ENCODE measurements at places on chromosomes 2 and 18.

- DNase-seq = no peak
These were observed 97.7 kb downstream of the GYPC start for GRCh38 chr2:126753501-126754212.

GRCh38 chr2:217314021-217314460 is 454.2 kb upstream of the TNP1 start:
- no peak for DNase-seq

DNA sequence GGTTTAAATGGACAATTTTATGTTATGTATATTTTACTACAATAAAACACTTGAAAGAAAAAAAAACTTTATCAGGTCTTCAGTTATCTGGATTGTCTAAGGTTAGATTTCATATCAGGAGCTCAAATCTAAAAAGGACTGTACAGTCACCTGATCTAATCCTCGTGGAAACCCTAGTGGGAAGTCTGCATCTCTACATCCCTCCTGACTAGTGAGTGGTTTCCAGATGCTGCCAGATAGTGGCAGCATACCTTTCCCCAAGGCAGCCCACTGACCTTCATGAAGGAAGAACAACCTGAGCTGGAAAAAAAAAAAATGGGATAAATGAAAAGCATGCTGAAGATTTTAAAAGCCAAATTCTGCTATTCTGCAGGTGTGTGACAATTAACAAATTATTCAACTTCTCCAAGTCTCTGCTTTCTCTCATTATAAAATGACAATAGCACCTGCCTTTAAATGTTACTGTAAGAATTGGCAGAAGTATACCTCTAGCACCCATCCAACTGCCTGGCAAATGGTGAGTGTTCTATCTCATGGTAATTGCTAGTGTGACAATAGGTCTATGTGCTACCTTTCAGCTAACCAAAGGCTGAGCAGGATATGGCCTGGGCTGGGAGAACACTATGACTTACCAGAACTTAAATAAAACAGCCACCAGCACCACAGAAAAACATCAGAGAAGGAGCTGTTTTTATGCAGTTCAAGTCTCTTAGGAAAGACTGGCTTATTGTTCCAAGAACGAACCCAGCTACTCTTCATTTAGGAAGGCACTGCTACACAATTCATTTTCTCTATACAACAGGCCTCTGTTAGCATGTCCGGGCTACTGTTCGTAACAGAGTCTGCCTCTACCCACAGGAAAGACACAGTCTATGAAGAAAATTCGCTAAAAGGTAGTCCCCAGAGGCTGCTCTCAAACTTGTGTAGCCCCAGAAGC is 8.6 kb downstream of the CLASP1 start:
- no peak for DNase-seq

- peak; percentile 83 for DNase-seq
These were observed 39.8 kb upstream of the ADCYAP1 start for GRCh38 chr18:864872-865273.

DNA sequence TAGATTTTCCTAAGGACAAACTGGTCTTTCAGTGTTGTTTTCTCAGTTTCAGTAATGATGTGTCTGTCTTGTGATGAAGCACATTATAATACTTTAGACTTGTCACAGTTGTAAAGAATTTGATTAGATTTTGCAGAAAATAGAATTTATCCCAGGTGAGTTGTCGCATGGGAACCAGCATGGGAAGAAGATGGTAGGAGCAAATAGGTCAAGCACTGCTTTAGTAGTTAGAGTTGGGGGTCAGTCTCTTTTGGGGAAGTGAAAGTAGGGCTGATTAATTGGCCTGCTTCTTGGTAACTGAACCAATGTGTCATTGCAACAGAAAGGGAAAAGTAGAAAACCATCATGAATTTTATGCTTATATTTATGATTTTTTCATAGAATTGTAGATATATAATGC is 153.2 kb upstream of the MYO3B start:
- no peak for DNase-seq

DNA sequence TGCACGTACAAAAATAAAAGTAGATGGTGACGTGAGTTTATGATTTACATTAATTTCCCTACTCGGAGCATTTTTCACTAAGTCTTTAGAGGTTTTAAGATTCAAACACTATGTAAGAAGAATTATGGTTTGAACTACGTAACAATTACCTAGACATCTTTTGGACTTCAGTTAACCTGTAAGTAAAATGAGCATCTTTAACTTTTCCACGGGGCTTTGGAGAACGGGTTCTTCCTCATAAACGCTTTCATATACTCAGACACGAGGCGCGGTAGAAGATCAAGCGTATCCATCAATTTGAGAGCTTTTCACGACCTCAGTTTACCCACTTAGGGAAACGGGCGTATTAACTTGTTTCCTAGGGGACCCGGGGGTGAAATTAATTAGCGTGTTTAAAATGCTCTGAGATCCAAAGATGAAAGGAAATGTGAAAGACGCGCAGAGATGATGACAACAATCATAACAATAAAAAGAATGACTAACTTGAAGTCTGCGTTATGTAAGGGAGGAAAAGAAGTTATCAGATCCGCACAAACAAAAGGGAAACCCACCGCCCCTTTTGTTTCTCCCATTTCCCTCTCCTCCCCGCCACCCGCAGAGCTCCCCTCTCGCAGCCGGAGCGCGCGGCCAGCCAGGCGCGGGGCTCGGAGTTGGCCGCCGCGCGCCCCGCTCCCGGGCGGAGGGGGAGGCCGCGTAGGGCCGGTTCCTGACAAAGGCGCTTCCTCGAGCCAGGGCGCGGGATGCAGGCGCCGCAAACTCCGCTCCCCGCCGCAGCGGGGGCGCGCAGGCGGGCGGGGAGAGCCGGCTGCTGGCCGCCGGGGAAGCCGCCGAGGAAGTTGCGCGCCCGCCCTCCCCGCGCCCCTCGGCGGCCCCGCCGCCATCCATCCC is 807 bp downstream of the PELI1 start:
- peak; percentile 71 for DNase-seq

DNA sequence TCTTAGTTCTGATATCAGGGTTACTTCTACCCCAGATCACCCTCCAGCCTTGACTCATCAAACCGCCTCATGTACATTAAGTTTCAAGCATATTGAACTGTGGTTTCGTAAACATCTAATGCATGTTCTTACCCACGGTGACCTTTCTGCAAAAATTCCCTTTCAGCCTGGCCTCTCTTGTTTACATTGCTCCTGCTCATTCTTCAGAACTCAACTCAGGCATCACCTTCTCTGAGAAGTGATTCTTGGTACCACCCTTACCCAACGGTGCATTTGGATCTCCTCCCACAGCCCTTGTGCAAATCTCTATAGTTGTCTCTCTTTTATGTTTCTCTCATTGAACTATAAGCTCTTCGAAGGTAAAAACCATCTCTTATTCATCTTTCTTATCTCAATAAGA is 503.1 kb upstream of the PKDCC start:
- no peak for DNase-seq

GRCh38 chr2:74414881-74415761 is 6.3 kb downstream of the C2orf81 start:
- peak; percentile 47 for DNase-seq

DNA sequence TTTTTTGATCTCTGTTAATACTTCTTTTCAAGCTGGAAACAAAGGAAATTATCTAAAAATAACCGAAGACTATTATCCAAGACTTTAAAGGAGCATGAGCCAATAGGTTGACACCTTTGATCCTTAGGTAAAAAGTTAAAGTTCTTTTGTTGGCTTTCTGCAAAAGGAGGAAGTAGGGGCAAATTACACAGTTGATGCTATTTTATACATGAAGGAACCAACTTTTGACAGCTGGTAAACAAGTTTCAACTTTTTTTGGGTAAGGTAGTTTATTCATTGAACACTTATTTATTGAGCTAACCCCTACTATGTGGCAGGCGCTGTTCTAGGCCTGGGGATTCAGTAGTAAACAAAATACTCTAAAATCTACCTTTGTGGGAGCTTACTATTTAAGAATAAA is 66.6 kb upstream of the ZEB2 start:
- no peak for DNase-seq

DNA sequence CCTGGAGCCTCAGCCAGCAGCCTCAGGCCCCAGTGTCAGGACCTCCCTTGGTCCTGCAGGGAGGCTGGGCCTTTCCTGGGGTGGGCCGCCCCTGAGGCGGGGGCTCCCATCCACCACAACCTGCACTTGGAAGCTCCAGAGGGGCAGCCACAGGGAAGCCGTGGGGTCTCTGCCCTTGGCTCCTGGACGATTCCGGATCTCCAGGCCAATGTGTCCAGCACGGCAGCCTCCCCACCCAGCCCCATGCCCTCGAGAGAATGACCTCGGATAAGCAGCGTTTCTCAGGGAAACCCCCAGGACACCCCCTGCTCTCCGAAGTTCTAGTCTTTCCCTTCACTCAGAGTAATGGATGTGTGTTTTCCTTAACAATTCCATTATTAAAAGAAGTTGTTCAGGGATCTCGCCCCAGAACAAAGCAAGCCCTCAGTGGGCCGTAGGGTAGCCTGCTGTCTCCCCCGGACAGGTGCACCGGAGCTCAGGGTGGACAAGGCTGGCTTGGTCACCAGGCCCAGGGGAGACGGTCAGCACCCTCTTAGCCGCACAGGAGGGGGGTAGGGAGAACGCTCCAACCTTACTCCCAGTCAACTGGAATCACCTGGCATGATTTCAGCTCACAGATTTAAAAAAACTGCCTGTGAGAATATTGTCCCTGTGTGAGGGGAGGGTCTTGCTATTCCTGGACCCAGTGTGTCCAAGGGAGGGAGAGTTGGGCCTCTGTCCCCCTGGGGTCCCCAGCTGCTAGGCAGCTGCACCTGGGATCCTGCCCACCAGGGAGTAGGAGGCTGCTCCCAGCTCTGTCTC is 72.2 kb upstream of the OTOS start:
- no peak for DNase-seq

DNA sequence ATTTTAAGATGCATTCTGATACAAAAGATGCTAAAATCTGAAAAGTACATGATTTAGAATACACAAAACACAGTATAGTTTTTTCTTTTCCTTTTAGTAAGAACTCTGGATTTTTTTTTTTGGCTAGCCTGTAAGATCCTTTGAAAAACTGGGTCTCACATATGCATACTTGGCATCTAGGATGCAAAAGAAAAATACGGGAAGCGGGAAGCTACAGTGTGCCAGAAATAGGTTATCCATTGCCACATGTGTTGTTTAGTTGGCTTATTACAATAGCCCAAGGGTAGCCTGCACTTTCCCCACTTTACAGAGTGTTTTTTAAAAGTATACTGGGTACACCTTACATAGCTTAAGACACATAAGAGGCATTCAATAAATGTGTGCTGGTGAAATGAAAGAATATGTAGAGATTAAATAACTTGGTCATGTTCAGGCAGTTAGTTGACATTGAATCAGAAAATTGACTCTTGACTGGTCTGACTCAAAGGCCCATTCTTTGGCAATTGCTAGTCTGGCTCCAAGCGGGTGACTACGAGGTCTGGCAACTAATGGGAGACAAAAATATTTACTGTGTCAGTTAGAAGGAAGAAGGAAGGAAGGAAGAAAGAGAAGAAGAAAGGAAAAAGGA is 286.8 kb upstream of the TRIB2 start:
- no peak for DNase-seq

- no peak for DNase-seq
These were observed 395.8 kb downstream of the LNPK start for GRCh38 chr2:175606010-175606841.

GRCh38 chr18:49778826-49779465 is 34.4 kb downstream of the ACAA2 start:
- DNase-seq = no peak
